ENCODE measurements at places on chromosomes 3 and 15. TPM values are rescaled to one million over a fixed set of nuclear protein-coding genes. Genes with fewer than 3 reads are reported as not detected.

Gene EFCC1
- polyA plus RNA-seq: 3.0 TPM

DNA sequence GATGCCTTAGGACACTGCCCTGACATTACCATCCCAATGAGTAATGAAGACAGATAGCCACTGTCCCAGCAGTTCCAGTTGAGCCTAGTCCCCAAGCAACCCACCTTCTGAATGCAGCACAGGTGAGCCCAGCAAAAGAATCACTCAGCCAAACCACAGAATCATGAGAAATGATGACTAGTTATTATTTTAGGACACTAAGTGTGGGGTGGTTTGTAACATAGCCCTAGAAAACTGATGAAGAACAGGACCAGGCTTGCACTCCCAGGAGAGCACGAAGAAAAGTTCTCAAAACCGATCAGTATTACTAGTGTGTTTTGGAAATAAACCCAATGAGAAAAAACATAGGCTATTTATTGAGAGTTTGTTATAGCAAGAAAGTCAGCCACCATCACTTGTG is 129.6 kb upstream of the CNTN6 start:
- no peak for DNase-seq

GRCh38 chr3:151901644-151902285 is 28.3 kb downstream of the SUCNR1 start:
- no peak for DNase-seq

- DNase-seq: no peak
Measured at GRCh38 chr3:108414007-108414406, 96.4 kb downstream of the MYH15 start.

GRCh38 chr15:50128266-50128665 is 9.2 kb upstream of the ATP8B4 start:
- DNase-seq: no peak

DNA sequence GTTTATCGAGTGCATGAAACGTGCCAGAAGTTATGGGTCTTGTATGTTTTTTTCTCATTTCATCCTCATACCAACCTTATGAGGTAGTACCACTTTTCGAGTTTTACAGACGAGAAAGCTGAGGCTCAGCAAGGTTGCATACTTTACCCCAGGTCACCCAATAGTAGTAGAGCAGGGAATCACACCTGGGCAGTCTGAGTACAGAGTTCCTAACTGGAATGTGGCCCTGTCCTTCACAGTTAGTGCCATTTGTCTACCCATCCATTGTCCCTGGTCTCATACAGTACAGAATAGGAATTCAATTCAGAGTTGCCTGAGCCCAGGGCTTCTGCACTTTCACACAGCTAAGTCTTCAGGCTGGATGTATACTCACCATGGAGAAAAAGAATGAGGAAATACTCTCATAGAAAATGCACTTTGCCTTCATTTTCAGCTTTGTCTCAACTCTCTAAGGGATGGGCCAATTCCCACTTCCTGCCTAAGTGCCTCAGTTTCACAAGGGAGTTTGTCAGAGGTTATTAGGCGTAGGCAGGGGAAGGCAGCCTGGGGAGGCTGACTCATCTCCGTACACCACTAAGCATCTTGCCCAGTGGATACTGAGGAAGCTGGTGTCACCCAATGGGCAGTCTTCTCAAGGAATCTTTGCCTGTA is 93.2 kb downstream of the TMEM212 start:
- no peak for DNase-seq

All from right renal pelvis (tissue), 4 donors.